ENCODE measurements at places on chromosomes 6 and 20.
A peak's percentile ranks its signal among the peaks of the same experiment; 100 is the strongest.

- no peaks in the 10 kb centered on the region for H3K27me3 ChIP-seq
- no peaks in the 10 kb centered on the region for H3K36me3 ChIP-seq
- no peak overlapping the region for H3K4me3 ChIP-seq
Observed at GRCh38 chr6:33586108-33586640, 6.1 kb upstream of the BAK1 start.

DNA sequence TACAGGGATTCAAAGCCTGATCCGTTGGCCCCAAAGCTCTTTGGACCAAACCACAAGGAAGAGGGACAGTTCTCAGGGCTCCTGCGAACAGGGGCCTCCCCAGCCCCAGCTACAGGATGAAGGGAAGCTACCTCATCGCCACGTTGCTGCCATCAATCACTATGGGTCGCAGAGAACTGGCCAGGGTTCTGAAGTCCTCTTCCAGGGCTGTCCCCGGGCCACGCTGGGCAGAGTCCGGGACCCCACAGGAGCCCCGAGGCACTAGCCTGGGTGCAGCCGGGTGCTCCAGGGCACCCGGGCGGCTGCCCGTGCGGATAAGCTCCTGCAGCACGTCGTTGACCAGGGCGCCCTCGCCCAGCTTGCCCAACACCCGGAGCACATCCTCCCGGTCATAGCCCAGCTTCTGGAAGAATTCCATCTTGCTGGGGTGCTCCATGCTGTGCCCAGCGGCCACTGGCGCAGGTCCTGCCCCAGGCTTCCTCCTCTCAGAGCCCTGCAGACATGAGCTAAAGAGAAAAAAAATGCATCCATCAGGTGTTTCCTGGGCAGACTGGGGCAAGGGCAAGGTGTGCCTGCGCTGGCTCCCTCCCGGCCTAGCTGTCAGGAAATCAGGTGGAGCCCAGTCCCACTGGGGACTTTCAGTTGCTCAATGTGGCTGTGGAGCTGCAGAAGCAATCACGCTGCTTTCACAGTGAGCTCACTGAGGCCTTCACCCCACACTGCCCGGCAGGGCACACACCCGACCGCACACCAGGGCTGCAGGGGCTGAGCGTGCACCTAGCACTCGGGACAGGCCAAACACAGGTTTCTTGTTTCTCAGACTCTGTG lies 10.5 kb downstream of the ZC3H12D start:
- no peaks in the 10 kb centered on the region for H3K27me3 ChIP-seq
- H3K36me3 ChIP-seq = no peaks in the 10 kb centered on the region
- H3K4me1 ChIP-seq = peaks cover 14% of the 10 kb centered on the region
- no peak for DNase-seq
- H3K27ac ChIP-seq = no peak overlapping the region

DNA sequence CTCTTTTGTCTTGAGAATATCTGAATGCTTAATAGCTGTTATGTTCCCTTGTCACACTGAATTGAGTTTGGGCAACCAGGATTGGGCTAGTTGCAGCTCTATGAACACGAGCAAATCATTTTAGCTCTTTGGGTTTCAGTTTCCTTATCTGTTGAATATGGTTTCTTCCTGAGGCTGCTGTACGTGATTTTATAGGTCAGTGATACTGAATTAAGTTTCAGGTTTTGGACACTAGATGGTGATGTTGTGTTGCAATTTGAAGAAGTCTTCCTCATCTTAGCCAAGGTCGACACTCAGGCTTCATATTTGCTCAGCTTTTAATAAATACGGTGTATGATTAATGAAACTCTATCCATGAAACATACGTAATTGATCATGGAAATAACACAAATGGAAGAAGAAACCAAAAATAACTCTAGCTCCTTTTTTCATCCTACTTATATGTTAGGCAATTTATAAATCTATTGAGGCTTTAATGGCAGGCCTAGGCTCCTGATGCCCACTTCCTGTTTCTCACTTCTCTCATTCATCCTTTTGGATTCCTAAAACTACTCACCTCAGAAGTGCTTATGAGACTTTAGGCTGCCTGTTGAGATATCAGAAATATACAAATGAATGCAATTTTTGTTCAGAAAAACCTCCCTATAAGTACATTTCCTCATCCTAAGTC lies 354.1 kb upstream of the MAP3K7 start:
- no peak overlapping the region for H3K27ac ChIP-seq
- H3K36me3 ChIP-seq = no peaks in the 10 kb centered on the region
- H3K4me1 ChIP-seq = no peaks in the 10 kb centered on the region
- DNase-seq = no peak
- H3K4me3 ChIP-seq = peak overlapping the region; percentile 44
- no peaks in the 10 kb centered on the region for H3K27me3 ChIP-seq

DNA sequence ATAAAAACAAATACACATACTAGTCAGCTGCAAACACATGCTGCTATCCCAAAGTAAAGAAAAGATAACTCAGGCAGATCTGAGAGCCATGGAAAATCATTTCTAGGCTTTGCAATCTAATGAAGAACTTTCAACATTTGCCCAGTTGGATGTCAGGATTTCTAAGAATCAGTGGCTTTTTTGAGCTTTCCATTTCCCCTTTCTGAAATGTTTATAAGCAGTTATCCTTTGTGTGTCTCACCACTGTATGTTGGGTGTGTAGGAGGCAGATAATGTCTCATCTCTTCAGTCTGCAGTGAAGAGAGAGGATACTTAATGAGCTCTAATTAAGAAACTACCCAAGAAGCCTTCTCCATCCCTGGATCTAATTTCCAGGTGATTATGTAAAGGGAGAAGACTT lies 43.6 kb downstream of the RGS17 start:
- H3K36me3 ChIP-seq = no peaks in the 10 kb centered on the region
- no peaks in the 10 kb centered on the region for H3K27me3 ChIP-seq
- H3K4me1 ChIP-seq = no peaks in the 10 kb centered on the region
- no peak overlapping the region for H3K4me3 ChIP-seq
- H3K27ac ChIP-seq = no peak overlapping the region

DNA sequence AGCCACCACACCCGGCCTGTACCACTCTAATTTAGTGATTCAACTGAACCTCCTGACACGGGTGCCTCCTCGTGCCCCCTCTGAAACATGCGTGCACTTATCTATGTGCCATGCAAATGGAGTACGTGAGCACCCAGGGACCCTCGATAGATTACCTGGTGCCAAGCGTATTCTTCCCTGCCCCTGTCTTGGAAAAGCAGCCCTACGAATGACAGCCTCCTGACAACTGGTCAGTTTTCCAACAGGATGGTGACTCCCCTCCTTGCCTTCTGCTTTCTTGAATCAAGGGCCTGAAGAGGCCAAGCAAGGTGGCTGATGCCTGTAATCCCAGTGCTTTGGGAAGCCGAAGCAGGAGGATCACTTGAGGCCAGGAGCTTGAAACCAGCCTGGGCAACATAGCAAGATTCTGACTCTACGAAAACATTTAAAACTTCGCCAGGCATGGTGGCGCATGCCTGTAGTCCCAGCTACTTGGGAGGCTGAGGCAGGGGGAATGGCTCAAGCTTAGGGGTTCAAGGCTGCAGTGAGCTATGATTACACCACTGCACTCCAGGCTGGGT lies 25.4 kb upstream of the SYNJ2 start:
- H3K27me3 ChIP-seq = no peaks in the 10 kb centered on the region
- no peak for DNase-seq
- peaks cover 22% of the 10 kb centered on the region for H3K4me1 ChIP-seq
- H3K36me3 ChIP-seq = no peaks in the 10 kb centered on the region

DNA sequence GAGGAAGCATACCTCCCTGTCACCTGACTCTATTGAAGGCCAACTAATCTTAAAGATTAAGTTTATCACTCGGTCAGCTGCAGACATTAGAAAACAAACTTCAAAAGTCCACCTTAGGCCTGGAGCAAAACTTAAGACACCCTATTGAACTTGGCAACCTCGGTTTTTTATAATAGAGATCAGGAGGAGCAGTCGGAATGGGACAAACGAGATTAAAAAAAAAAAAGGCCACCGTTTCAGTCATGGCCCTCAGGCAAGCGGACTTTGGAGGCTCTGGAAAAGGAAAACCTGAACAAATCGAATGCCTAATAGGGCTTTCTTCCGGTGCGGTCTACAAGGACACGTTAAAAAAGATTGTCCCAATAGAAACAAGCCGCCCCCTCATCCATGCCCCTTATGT lies 7.2 kb upstream of the PRR18 start:
- H3K4me3 ChIP-seq = no peak overlapping the region
- H3K36me3 ChIP-seq = no peaks in the 10 kb centered on the region
- DNase-seq = no peak
- H3K27ac ChIP-seq = no peak overlapping the region

DNA sequence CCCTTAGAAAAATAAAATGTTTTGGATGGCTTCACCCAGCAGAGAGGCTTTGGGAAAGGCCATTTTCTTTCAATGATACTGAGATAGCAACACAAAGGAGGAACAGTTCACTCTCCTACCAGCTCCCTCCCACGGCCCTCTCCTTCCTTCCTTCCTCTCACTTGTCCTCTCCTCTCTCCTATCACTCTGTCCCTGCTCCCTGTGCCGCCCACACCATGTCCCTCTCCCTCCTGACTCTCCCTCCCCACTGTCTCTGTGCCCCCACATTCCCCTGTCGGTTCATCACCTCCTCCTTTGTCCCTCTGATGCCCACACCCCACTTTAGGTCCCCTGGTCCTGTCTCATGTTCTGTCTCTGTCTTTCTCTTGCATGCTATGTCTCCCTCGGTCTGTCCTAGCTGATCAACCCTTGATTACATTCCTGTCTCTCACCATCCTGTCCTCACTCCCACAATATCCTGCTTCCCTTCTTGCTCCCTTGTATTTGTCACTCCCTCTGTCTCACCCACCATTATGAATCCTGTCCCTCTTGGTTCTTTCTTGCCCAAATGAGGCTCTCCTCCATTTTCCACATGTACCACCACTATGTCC lies 30.1 kb downstream of the ELMO2 start:
- no peak for DNase-seq
- H3K36me3 ChIP-seq = peaks cover 52% of the 10 kb centered on the region
- H3K4me1 ChIP-seq = peaks cover 13% of the 10 kb centered on the region
- H3K27me3 ChIP-seq = no peaks in the 10 kb centered on the region

GRCh38 chr6:7115543-7116231 lies 7.9 kb downstream of the RREB1 start:
- H3K4me1 ChIP-seq = peaks cover 98% of the 10 kb centered on the region
- no peaks in the 10 kb centered on the region for H3K27me3 ChIP-seq
- peak overlapping the region; percentile 74 for H3K27ac ChIP-seq
- no peak overlapping the region for H3K4me3 ChIP-seq
- DNase-seq = no peak
- H3K36me3 ChIP-seq = no peaks in the 10 kb centered on the region

GRCh38 chr6:113674075-113674474 lies 183.1 kb upstream of the MARCKS start:
- H3K27ac ChIP-seq = no peak overlapping the region
- H3K27me3 ChIP-seq = no peaks in the 10 kb centered on the region
- H3K4me3 ChIP-seq = no peak overlapping the region
- peaks cover under 1% of the 10 kb centered on the region for H3K4me1 ChIP-seq
- no peak for DNase-seq

GRCh38 chr6:161029195-161029809 lies 37.7 kb downstream of the MAP3K4 start:
- peak overlapping the region; percentile 57 for H3K27ac ChIP-seq
- DNase-seq = no peak
- no peaks in the 10 kb centered on the region for H3K36me3 ChIP-seq
- peaks cover 7% of the 10 kb centered on the region for H3K4me1 ChIP-seq
- no peaks in the 10 kb centered on the region for H3K27me3 ChIP-seq

DNA sequence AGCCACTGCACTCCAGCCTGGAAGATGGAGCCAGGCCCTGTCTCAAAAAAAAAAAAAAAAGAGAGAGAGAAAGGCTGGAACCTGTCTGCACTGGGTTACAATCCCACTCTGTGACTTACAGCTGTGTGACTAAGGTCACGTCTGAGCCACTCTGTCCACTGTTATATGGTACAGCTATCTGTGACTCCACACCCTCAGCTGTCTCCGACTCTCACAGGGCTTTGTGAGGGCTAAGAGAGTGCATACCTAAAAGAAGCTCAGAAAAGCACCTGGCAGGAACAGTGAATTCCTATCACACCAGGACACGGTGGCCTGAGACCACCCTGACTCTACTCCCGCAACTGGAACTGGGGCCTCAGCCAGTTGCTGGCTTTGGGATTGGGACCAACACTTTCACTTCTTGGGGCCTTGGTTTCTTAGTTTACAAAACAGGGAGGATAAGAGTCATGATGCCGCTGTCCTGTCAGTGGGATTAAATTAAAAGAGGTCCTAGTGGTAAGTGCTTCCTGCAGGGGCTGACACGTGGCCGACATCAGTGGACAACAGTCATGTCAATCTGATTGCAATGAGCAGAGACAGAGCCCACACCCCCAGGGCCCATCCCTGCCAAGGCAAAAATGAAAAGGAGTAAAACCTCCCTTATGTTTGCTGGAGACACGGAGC lies 5.7 kb upstream of the CD93 start:
- DNase-seq = no peak
- H3K4me1 ChIP-seq = peaks cover 50% of the 10 kb centered on the region
- no peaks in the 10 kb centered on the region for H3K36me3 ChIP-seq
- no peaks in the 10 kb centered on the region for H3K27me3 ChIP-seq
- no peak overlapping the region for H3K27ac ChIP-seq

DNA sequence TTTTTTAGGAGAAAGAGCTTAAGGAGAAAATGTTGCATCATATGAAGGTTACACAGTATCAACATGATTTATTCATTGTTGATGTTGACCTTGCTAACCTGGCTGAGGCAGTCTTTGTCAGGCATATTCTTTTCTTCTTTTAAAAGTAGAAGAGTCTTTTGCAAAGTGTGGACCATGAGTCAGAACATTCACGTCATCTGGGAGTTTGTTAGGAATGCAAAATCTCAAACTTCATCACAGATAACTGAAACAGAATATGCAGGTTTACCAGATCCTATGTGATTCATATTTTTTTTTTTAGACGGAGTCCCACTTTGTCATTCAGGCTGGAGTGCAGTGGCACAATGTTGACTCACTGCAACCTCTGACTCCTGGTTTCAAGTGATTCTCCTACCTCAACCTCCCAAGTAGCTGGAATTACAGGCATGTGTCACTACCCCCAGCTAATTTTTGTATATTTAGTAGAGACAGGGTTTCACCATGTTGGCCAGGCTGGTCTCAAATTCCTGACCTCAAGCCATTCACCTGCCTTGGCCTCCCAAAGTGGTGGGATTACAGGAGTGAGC lies 530.4 kb upstream of the BTBD3 start:
- DNase-seq = no peak
- H3K4me3 ChIP-seq = no peak overlapping the region
- no peak overlapping the region for H3K27ac ChIP-seq
- no peaks in the 10 kb centered on the region for H3K36me3 ChIP-seq

GRCh38 chr6:142786476-142786875 lies 158.5 kb downstream of the HIVEP2 start:
- no peaks in the 10 kb centered on the region for H3K4me1 ChIP-seq
- no peaks in the 10 kb centered on the region for H3K27me3 ChIP-seq
- no peaks in the 10 kb centered on the region for H3K36me3 ChIP-seq
- H3K27ac ChIP-seq = no peak overlapping the region
- no peak for DNase-seq

- no peak overlapping the region for H3K4me3 ChIP-seq
- H3K27me3 ChIP-seq = no peaks in the 10 kb centered on the region
- no peak for DNase-seq
- H3K4me1 ChIP-seq = no peaks in the 10 kb centered on the region
Observed at GRCh38 chr20:20321134-20321533, 46.8 kb upstream of the INSM1 start.

GRCh38 chr6:167826896-167827582 lies at the start of gene AFDN:
Gene AFDN, plus strand, starts transcription at chr6:167826911. Its CDS starts 222 bp downstream, at chr6:167827133.
- no peak for DNase-seq
- peak within 1 kb of the TSS; percentile 81 for H3K4me3 ChIP-seq
- peaks cover 16% of the 10 kb centered on the region for H3K27me3 ChIP-seq
- H3K36me3 ChIP-seq = no peaks in the 10 kb centered on the region
- peak within 1 kb of the TSS; percentile 93 for H3K27ac ChIP-seq

- H3K4me3 ChIP-seq = no peak overlapping the region
- DNase-seq = no peak
- no peak overlapping the region for H3K27ac ChIP-seq
- peaks cover 83% of the 10 kb centered on the region for H3K36me3 ChIP-seq
- no peaks in the 10 kb centered on the region for H3K27me3 ChIP-seq
- peaks cover 53% of the 10 kb centered on the region for H3K4me1 ChIP-seq
Observed at GRCh38 chr20:25016471-25016870, 23.9 kb upstream of the APMAP start.
